ENCODE measurements at places on chromosomes 12 and 14.

DNA sequence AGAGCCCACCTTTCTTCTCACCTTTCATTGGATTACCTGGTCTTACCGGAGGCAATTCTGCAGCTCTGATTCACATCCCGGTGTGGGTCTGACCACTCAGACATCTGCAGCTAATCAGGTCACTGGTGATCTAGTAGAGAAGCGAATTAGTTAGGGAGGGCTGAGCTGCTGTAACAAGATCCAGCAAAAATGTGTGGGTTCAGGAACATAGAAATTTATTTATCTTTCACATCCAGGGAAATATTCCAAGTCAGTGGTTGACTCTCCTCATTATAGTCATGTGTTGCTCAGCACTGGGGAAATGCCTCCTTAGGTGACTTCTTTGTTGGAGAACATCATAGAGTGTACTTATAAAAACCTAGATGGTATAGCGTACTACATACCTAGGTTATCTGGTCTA lies 218.7 kb upstream of the PELI2 start:
- no peak for DNase-seq

GRCh38 chr14:33375786-33376185 lies 437.1 kb downstream of the NPAS3 start:
- DNase-seq: no peak

DNA sequence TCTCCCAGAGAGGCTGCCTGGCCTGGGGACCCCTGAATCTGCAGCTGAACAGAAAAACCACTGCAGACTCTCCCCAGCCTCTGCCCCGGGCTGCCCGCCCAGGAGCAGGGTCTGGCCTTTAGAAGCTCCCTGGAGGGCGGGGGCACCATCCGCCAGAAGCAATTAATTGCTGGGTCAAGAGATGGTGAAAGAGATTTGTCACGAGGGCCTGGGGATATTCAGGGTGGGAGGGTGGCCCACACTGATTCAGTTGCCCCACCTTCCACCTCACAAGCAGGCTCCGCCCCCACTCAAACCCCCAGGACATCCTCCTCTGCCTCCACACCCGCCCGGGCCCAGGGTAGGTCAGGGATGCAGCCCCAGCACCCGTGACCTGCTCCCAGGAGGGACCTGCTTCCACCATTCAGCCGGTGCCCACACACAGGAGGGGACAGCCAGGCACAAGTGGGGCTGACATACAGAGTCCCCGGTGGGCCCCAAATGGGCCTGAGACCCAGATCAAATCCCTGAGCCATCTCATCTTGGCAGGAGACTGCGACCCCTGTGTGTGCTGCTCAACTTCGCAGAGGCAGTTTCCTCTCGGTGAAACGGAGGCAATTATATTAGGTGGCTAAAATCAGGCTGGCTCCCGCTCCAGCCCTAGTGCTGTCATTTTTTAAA lies 23.0 kb downstream of the NCOR2 start:
- no peak for DNase-seq

DNA sequence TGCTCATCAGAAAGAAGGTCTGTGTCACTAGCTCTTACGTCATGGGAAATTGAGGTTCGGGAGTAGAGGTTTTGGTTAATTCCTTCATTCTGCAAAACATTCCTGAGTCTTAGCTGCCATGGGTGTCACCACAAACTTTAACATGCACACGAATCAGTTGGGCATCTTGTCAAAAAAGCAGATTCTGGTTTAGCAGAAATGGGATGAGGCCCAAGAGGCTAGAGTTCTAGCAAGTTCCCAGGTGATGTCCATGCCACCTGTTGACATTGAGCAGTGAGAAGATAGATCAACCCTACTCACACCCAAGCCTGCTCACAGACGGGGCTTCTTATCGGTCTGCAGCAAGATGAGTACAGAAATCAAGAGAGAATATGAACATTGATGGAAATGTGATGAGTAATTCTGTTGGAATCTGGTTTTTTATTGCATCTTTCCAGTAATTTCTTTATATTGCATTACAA lies 11.7 kb upstream of the RIN3 start:
- no peak for DNase-seq

- DNase-seq: no peak
Measured at GRCh38 chr14:41785696-41786095, 179.0 kb downstream of the LRFN5 start.

DNA sequence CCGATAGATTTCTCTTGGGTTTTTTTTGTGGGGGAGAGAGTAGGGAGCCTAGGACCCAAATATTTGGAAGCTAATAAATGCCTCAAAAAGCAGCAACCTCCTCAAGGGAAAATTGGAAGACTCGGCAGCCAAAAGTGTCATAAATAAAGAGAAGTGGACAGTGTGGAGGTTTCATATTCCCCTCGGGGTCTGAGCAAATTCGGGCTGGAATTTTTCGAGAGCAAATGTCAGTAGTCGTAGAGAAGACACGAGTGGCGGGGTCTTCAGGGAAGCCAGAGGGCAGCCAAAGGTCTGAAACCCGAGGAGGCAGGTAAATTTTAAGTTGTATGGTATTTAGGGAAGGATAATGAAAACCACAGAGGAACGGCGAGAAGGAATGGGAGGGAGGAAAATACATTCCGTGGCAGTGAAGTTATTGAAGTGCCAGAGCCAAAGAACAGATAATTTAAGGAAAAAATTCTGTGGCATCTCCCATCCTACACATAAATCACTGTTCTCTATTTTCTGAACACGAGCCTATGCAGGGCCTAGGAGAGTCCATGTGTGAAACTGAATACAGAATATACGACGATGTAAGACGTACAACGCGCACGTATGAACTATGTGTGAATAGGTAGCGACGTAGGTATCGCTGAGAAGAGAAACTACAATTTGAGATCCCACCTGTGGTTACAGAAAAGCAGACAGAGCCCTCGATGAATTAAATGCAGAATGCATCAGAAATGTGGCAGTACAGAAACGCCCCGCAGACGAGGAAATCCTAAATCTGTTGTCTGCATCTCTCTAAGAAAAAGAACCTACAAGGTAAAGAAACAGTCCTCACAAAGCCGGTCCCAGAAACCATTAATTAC lies 12.9 kb downstream of the BCL11B start:
- no peak for DNase-seq

DNA sequence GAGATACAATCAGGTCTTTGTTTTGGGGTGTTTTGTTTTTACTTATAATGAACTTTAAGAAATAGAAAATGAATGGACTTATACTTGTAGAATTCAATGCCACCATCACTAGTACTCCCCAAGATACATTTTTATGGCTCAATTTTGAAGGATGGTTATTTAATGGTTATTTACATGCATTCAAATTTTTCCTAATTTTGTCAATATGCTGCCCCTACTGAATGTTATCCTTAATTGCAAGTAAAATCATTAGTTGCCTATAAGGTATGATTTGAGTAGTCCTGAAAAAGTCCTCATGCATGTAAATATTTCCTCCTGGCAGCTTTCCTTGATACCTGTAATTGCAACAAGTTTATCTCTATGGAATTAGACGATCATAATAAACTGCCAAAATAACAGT lies 391.2 kb downstream of the BCAT1 start:
- DNase-seq: no peak

GRCh38 chr12:106418970-106419369 lies 61.4 kb downstream of the POLR3B start:
- no peak for DNase-seq

- DNase-seq: no peak
Measured at GRCh38 chr12:58395056-58395455, 453.7 kb downstream of the ATP23 start.

GRCh38 chr12:108653082-108653516 lies 19.4 kb upstream of the SELPLG start:
- no peak for DNase-seq

DNA sequence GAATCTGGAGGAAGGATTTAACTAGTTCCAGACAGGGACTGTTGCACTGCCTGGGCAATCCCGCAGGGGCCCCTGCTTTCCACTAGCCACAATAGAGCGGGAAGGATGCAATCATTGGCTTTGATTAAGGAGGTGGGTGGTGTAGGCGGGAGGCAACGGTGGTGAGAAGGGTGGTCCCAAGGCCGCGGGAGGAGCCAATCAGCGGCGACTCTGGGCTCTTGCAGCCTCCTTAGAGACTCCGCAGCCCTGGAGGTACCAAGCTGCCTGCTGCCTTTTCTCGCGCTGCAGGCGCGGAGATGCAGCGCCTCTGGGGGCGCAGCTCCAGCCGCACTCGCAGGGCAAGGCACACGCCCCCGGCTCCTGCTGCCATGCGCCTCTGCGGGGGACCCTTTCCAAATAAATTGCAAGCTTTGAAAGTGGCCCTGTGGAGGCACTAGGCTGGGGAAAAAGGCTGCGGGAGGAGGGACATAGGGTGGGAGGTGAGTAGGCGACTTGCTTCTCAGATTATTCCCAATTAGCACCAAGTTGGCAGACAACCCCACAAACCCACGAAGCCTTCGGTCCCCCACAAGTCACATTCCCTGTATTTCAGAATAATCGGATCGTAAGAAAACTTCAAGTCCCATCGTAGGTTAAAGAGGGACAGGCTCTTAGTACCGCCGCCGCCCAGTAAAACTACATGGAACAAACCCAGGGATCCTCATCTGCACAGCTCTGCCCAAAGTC lies 858 bp upstream of the KCNA1 start:
- DNase-seq: no peak

GRCh38 chr12:33205981-33206380 lies 233.6 kb downstream of the SYT10 start:
- no peak for DNase-seq

DNA sequence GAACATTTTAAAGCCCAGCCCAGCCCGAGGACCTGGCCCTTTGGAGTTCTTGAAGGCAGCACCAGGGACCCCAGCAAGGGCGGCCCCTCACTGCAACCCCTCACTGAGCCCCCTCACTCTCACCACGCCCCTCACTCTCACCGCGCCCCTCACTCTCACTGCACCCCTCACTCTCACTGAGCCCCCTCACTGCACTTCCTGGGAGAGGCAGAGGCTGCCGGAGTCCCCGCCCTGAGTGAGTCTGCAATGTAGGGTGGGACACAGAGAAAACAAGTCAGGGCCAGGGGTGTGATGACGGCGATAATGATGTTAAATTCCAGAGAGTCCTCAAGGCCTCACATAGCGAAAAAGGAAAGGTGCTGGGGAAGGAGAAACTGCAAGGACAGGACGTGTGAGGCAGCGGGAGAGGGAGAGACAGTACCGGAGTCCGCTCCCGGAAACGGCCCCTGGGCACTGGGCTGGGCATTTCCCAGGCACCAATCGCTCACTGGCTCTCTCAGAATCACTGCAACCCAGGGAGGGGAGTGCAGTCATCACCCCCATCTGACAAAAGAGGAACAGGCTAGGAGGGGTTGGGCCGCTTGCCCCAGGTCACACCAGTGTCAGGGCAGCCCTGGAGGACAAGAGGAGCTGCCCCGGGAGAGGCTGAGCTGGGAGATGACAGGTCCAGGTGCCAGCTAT lies 24.9 kb downstream of the CCDC88C start:
- no peak for DNase-seq

DNA sequence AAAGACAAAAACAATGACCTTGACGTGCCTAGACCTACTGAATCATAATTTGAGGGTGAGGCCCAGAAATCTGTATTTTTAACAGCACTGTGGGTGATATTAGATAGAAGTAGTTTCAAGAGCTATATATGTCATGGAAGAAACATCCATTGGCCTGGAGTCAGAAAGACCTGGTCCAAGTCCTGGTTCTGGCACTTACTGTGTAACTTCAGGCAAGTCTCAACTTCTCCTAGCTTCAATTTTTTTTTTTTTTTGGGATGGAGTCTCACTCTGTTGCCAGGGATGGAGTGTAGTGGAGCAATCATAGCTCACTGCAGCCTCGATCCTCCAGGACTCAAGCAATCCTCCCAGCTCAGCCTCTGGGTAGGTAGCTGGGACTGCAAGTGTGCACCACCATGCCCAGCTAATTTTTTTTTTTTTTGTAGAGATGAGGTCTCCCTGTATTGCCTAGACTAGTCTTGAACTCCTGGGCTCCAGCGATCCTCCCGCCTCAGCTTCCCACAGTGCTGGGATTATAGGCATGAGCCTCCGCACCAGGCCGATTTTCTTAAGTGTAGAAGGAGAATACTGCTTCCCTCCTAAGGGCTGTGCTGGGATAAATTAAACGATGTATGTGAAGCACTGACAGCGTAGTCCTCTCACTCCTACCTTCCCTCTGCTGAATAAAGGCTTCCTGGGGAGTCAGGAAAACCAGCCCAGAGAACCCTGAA lies 14.3 kb upstream of the GPX2 start:
- DNase-seq: no peak

DNA sequence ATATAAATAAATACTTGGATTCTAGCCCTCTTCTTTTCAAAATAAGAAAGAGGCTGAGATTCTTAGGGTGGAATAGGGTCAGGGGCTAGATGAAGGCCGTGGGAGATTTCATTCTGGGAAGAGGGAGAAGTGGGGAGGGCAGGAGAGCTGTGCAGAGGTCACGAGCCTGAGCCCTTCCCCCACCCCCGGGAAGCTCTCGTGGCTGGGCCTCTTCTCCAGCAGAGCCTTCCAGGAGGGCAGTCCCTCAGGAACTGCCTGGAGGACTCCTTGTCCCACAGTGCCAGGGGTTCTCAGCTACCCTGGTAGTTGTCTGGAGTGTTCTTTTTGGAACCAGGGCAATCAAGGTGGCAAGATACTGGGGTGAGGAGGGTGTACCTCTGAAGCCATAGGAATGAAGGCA lies 94.0 kb downstream of the ESR2 start:
- no peak for DNase-seq

- no peak for DNase-seq
Measured at GRCh38 chr14:95818581-95818980, 58.1 kb upstream of the TUNAR start.

GRCh38 chr12:115638733-115639647 lies 638.5 kb downstream of the MED13L start:
- DNase-seq: no peak

All from stimulated activated CD8-positive, alpha-beta memory T cell treated with anti-CD3 and anti-CD28 coated beads, Interleukin-7, amount 100 ng/mL, for 4 hours (primary cell).